LNCaP clone FGC (cell line): ENCODE measurements at places on chromosomes 1 and 21.

DNA sequence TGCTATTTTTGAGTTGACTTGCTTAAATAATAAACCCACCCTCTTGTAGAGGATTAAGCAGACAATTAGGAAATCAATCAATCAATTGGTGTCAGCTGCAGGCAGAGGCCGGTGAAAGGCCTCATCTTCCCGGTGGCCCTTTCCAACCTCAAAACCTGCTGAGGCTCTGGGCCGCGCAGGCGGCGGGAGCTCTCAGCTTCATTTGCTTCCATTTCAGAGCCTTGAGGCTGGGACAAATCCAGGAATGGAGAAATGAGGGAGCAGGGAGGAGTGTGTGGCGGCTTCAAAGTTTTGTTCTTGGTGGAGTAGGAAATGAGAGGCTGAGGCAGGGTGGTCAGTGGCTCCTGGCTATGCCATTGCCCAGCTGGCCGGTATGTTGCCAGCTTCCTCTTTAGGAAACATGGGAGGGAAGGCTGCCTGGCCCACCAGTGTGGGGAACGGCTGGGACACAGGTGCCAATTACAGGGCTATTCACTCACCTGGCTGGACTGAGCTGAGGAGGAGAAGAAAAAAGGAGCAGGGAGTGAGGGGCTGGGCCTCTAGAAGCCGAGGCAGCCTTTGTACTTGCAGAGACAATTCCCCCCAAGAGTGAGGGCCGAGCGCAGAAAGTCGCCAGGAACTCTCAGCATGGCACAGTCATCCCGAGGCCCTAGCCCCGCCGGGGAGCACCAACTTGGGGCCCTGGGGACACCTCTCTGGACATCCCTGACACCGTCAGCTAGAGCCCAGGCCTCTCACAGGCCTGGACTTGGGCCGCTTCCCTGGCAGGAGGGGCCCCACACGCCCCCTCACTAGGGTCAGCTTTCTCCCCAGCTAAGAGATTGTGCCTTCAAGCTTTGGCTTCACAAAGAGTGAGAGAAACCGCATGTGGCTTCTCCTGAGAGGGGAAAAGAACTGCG is 4.4 kb downstream of the POU3F1 start:
- DNase-seq, result no peak

DNA sequence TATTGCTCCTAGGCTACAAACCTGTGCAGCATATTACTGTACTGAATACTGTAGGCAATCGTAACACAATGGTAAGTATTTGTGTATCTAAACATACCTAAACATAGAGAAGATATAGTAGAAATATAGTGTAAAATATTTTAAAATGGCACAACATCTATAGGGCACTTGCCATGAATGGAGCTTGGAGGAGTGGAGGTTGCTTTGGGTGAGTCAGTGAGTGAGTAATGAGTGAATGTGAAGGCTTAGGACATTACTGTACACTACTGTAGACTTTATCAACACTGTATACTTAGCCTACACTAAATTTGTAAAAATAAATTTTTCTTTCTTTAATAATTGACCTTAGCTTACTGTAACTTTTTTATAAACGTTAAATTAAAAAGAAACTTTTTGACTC is 7.9 kb downstream of the LEFTY2 start:
- DNase-seq, result no peak

GRCh38 chr1:212256369-212256768 is 28.8 kb upstream of the PPP2R5A start:
- no peak for DNase-seq

DNA sequence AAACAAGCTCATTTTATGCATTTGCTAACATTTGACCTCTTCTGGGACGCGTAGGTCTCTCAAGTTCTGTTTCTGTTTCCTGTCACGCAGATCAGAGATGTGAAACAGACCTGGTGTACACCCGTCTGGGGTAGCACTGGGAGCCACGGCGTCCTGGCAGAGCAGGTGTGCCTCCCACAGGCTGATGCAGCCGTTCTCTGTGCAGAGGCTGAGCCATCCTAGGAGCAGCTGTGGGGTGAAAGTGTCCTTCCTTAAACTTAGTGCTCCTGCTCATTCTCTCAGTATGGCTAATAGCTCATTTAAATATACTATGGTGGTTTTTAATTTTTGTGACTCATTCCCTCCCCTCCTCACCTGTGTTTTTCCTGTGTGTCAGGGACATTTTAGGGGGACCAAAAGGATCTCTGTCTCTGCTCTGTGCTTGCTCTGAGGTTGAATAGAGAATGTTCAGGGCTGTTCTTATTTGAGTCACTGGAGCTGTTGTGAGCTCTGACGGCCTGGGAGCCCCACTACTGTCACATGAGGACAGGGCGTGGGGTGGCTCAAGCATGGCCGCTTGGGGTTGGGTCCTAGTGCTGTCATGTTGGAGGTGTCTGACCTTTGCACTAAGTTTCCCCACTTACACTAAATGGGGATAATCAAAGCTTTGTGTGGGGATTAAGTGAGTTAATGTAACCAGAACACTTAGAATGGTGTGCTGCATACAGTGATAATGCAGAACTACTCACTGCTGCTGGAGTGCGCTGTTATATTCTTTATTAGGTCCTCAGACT is 43.0 kb downstream of the GALNT2 start:
- DNase-seq, result no peak

GRCh38 chr1:32870615-32871363 is at the start of gene FNDC5:
Gene FNDC5 (minus strand): TSS chr1:32870912.
- DNase-seq, result no peak

DNA sequence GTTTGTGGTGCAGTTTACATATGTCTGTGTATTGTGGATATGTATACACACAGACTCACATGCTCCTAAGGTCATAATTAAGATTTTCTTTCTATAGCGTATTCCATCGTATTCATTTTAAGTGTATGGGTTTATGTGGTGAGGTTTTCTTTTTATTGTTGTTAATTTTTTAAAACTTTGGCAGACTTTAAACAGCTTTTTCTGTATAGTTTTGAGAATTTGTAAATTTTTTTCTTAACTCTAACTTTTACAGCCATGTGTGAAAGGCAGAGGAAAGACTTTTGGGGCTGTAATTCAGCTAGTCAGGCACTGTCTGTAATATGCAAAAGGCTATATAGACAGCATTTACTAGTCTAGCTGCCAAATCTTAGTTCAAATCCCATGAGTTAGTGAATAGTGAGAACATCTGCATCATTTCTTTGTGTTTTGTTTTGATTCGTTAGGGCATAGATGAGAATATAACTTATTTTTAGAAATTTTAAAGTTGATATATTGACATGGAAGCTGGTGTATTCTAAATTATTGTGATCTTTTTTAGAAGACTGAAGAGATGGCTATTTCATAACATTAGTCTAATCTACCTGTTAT is 2.3 kb downstream of the MAGI3 start:
- DNase-seq, result no peak

DNA sequence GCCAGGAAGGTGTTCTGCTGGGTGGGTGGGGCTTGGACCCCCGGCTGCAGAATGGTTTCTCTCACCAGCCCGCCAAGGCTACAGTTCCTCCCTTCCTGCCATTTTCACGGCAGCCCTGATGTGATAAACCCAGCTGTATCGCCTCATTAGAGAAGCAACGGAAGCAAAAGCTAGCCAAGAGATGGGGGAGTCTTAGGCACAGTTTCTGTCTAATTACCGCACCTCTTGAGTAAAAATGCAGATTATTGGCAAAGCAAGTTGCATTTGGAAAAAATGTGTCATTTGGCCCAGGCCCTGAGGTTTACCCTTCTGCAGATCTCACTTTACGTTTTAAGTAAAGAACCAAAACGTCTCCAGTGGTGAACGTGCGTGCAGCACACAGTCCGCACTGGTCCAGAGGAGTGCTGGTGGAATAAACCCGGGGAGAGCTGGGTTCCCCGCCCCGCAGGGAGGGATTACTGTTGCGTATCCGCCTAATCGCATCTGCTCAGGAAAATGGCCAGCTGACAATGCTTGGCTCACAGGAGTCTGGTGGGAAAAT is 109.9 kb downstream of the GALNT2 start:
- DNase-seq, result no peak
